ENCODE measurements at places on chromosomes 6 and 20.
A peak's percentile ranks its signal among the peaks of the same experiment; 100 is the strongest.

DNA sequence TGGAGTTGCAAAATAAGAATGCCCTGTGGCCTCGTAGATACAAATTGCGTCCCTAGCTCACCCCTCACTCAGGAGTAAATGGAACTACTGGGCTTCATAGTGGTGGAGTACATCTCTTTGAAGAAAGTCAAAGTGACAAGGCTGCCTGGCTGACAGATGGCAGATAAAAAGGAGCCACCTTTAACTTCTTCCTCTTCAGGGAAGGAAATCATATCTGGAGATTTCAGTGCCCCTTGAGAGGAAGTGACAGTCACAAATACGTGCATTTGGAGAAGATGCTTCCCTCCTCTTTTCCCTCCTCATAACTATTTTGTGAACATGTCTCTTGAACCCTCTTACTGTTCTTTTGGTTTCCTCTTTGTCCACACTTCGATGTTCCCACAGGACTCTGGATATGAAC lies 43.2 kb downstream of the PPP1R3G start:
- DNase-seq, result no peak

- DNase-seq, result no peak
Observed at GRCh38 chr20:58669287-58670006, 18.4 kb downstream of the STX16 start.

GRCh38 chr20:39206899-39207564 lies 244.9 kb downstream of the DHX35 start:
- no peak for DNase-seq

- no peak for DNase-seq
Observed at GRCh38 chr20:61310954-61311353, 58.9 kb downstream of the CDH4 start.

DNA sequence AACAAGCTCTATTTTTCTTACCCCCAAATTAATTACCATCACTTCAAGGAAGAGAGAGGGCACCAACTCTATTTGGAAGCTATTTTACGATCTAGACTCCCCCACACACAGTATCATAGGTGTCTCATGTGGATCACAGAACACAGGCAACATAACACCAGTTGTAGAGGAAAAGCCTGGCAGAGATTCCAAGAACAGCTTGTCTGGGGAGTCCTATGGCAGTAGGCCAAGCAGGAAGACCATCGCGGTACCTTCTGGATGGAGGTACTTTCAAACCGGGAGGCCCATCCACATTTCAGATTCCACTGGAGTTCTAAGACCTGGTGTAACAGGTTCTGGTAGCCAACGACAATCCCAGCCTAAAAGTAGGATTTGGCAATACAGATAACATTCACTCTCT lies 37.6 kb upstream of the SPDEF start:
- no peak for DNase-seq

DNA sequence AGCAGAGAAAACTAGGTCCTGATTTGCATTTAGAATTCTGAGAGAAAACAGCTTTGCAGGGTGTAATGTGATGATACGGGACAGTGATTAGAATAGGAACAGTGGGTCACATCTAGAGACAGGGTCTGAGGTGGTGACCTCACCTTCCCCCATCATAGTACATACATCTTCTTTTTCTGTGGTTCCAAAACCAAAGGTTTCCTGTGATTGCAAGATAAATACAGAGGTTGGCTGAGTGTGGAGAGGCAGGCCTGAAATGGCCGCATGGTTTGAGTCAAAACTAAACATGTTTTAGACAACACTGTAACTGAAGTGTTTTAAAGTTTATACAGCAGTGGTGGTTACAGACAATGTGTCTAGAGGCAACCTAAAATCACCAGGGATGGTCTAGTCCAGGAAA lies 10.4 kb upstream of the NT5DC1 start:
- DNase-seq, result no peak

GRCh38 chr20:63268256-63268655 lies 4.4 kb upstream of the ARFGAP1 start:
- DNase-seq, result no peak

DNA sequence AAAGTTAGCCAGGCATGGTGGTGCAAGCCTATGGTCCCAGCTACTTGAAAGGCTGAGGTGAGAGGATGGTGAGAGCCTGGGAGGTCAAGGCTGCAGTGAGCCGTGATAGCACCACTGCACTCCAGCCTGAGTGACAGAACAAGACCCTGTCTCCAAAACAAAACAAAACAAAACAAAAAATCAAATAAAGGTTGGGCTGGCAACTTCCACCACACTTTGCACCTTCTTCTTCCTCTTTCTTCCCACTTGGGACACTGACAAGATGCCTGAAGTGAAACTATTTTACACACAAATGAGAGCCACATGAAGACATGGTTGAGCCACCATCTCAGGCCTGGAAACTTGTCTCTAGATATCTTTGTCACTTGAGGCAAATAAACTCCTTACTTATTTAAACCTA lies 53.8 kb upstream of the CCDC28A start:
- DNase-seq, result no peak

DNA sequence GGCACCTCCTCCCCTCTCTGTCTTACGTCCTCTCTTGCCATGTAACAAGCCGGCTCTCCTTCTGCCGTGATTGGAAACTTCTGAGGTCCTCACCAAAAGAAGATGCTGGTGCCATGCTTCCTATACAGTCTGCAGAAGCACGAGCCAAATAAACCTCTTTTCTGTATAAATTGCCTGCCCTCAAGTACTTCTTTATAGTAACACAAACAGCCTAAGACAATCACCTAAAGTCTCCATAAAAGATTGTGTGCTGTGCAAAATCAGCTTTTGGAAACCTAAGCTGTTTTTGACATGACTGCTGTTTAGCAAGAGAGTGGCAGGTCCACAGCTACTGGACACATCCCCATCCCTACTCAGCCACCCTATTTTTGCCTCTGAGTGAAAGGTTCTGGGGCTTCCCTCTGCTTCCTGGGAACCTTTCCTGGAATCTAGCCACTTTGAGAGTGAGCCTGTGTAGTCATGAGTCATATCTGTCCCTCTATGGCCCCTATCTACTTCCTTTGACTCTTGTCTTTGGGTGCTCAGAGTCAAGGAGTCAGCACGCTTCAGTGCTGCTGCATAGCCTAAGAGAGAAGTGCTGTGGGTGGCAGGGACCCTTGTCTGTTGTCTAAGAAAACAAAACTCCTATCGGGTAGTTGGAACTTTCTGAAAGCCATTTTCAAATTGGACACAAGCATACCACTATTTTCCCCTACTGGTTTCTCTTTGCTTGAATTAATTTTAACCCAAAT lies 110.0 kb downstream of the PPP1R14C start:
- no peak for DNase-seq

GRCh38 chr6:8100159-8100854 lies 2.0 kb downstream of the EEF1E1 start:
- no peak for DNase-seq

- no peak for DNase-seq
Observed at GRCh38 chr6:111474106-111474505, 8.9 kb downstream of the REV3L start.

DNA sequence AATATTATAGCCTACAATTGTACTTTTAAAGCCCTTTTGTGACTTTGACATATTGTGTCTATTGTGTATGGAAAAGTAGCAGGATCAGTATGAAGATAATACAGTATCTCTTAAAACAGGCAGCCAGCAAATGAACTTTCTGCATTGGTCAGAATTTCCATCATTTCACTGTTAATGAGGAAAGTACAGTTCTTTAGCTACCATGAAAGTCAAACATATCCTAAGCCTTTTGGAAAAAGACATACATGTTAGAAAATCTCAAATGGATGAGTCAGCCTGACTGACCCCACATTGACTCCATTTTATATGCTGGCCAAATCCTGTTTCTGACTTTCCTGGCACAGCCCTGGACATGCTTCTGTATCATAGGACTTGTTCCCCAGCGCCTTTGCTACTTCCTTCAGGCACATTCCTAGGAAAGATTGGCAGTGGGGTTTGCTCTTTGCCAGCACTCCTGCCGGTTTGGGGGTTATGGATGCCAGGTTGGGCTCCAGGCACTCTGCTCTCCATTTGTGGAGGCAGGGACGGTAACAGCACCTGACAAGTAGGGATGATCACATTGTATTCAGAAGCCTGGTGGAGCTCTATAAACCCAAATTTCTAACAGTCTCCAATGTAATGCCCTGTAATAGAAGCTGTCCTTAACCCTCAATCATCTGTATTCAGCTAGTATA lies 43.7 kb downstream of the TOP1 start:
- DNase-seq, result no peak

DNA sequence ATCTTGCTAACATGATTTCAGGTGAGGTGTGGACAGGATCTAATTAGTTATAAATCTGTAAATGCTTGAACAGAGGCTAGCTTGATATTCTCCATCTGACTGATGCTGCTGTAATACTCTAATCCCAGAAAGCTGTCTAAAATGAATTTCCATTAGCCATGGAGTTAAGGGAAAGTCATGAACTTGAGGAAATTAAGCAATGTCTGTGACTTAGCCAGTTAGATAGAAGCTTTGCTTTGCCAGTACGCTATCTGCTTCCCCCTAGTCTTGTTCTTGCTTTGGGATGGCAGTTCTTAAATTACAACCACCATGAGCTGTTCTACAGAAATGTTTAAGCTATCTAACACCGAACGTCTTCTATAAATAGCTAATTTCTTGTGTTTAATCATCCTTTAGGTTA lies 195.7 kb downstream of the PRL start:
- no peak for DNase-seq

- DNase-seq, result no peak
Observed at GRCh38 chr6:29828471-29828797, 809 bp downstream of the HLA-G start.

- no peak for DNase-seq
Observed at GRCh38 chr6:137339929-137340559, 120.9 kb upstream of the IFNGR1 start.

GRCh38 chr20:49936153-49937026 lies at the start of gene RNF114:
TSS of gene RNF114 (plus strand) at chr20:49936397. CDS start at chr20:49936413, 16 bp downstream.
- DNase-seq, result peak; percentile 89

- no peak for DNase-seq
Observed at GRCh38 chr6:161463071-161463470, 189.2 kb upstream of the AGPAT4 start.

DNA sequence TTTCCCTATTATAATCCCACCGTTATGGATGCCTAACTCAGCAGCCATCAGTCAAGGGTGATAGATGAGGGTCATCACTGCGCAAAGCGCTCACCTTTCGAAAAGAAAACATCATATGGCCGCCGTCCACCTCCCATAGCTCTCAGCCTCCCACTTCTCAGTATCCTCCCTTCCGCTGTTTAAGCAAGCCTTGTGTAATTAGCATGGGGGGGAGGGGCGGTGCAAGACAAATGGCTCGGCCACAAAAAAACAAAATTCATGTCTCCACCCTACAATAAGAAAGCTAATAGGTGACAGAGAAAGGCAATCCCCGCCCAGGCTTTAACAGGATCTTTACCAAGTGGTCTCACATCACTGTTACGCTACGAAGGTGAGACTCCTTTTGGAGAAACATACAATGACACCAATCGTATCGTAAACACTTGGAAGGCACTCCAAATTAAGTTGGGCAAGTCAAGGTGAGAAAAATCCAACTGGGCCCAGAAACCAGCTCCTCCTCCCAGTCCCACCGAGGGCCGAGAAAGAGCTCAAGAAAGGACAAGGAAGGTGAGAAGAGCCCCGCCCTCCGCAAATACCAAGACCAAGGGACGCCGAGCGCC lies 645 bp downstream of the DDX39B start:
- peak; percentile 57 for DNase-seq

DNA sequence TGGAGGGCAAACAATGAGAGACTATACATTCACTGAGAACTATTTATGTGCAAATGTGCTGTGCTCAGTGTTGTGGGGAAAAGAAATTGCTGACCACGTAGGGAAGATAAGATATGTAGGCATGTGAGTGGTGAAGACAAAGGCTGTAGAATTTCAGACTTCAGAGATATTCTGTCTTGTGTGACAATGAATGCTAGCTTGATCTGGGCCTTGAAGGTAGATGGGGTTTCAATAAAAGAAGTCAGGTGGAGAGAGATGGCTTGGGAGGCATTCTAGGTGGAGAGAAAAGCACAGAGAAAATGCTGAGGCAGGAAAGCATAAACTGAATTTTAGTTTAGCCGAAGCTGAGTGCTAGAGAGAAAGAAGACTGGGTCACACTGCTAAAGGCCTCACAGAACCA lies 56.8 kb upstream of the EEF1A1 start:
- DNase-seq, result no peak

DNA sequence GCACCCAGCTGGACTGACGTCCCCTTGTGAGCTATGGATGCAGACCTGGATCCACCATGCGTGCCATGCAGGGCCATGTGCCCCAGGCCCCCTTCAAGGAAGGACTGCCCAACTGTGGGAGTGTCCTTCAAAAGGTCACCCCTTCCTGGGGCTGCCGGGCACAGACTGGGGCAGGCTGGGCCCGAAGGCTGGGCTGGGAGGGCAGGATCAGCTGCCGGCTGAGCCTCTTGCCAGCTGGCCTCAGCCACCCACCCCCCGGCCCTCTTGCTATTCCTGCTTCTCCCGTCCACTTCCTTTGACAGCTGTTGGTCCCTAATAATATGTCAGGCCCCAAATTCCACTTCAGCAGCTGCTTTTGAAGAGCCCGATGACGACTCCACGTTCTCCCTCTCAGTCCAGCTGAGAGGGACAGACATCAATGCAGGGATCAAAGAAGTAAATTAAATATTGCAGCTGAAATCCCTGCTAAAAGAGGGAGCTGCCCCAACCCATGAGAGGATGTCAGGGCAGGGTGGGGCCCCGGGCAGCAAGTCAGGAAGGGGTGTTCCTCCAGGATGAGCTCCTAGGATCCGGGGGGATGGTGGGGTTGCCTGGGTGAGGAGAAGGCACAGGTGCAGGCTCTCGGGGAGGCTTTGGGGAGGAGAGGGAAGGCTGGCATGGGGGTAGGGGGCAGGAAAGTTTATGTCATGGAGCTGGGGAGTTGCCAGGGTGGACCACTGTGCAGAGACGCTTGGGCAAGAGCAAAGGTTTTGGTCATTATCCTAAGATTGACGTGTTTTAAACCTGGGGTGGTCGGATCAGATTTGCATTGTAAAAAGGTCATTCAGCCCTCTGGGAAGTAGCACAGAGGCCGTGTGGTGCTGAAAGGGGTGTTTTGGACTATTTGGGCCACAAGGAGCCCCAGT lies 185.0 kb downstream of the ANKRD60 start:
- DNase-seq, result no peak

DNA sequence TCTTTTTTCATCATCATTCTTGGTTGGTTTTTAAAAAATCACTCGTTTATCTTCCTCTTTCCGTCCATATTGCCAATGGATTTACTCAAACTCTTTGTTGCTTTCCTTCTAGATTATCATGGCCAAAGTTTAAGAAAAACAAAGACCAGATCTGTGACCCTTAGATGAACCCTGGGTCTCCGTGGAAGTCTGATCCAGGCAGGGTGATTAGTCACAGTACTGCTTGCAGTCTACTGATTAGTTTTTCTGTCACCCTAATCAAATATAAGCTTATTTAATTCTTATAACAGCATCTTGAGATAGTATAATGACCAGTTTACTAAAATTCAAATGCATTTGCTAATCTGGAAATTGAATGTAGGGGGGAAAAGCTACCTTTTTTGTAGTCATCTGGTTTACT lies 6.0 kb upstream of the SMIM28 start:
- DNase-seq, result no peak

GRCh38 chr6:21189759-21190158 lies 403.8 kb upstream of the SOX4 start:
- DNase-seq, result no peak

All from activated naive CD4-positive, alpha-beta T cell treated with anti-CD3 and anti-CD28 coated beads, Interleukin-2, amount 50 U/mL, for 72 hours (primary cell).